ENCODE measurements at places on chromosomes 4 and X. TPM values are rescaled to one million over a fixed set of nuclear protein-coding genes. Genes with fewer than 3 reads are reported as not detected.

- DNase-seq = no peak
Measured at GRCh38 chrX:27132862-27133261, 330.3 kb downstream of the PPP4R3C start.

- DNase-seq = no peak
Measured at GRCh38 chrX:118315529-118315928, 30.4 kb upstream of the WDR44 start.

LRRC66 gene
- 1.3 TPM for polyA plus RNA-seq

- no peak for DNase-seq
Measured at GRCh38 chr4:146640465-146641061, 1.9 kb downstream of the POU4F2 start.

AWAT2 gene
- polyA plus RNA-seq = not detected

STK32B gene
- 11.1 TPM for polyA plus RNA-seq

DNA sequence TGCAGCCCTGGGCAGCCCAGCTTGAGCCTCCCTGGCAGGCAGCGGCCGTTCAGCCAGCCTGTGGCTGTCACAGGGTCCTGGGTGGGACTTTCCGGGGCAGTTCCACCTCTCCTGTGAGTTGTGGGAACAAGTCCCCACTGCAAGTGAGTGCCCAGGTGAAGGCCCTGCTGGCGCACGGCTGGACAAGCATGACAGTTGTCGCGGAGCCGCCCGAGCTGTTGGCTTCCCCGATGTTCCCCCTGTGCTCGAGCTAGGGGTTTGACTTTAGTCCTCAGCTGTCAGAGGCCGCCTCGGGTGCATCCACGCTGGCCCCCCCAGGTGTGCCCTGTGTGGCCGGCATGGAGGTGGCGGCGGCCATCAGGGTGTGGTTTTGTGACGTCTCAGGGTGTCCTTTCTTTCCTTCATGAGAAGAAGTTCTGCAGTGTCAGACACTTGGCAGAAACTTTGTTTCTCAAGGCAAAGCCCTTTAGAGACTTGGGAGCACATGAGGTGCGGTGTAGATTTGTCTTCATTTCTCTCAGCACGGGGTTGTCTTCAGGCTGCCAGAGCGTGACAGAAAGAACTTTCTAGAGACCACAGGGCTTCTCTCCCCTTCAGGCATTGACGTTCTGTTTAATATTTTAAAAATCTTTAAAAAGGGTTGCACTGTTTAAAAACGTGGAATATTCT is 69.4 kb upstream of the HGFAC start:
- DNase-seq = no peak

Data from left kidney (tissue), 8 donors.